T-helper 17 cell (primary cell): ENCODE measurements at places on chromosomes 5 and 9.

DNA sequence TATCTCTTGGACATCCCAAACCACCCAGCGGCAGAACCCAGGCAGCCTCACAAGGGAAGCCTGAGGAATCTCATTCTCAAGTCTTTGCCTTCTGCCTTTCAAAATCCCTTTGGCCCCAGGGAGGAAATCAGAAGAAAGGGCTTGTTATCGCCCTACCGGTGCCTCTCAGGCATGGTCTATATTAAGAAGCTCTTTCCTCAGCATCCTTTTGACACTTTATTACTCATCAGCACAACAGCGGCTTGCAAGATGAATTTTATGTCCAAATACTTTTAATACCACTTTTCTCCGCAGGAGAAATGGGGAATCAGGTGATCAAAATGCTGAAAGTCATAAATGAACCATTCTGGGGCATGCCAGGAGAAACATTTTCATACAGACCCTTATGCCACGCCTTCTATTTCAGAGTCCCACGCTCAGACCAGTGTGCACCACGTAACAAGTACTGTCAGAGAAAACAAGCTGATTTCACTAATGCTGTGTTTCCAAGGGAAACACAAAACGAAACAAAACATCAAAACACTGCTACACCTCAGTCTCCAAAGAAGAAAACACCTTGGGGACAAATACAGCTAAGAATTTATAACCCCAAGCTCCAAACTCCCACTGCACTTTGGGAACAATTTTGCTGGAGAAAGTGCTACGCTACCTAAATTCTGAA lies 30.0 kb downstream of the RAPGEF1 start:
- no peaks in the 10 kb centered on the region for H3K27me3 ChIP-seq
- H3K4me3 ChIP-seq, result peak overlapping the region; percentile 84
- peaks cover 58% of the 10 kb centered on the region for H3K4me1 ChIP-seq
- no peaks in the 10 kb centered on the region for H3K36me3 ChIP-seq
- DNase-seq, result peak; percentile 36
- H3K27ac ChIP-seq, result peak overlapping the region; percentile 99

GRCh38 chr5:115455301-115455707 lies 89.3 kb downstream of the FEM1C start:
- no peak for DNase-seq
- H3K36me3 ChIP-seq, result no peaks in the 10 kb centered on the region

- H3K36me3 ChIP-seq, result no peaks in the 10 kb centered on the region
- H3K4me3 ChIP-seq, result no peak overlapping the region
These were observed 76.1 kb downstream of the FNIP1 start for GRCh38 chr5:131720714-131721113.

DNA sequence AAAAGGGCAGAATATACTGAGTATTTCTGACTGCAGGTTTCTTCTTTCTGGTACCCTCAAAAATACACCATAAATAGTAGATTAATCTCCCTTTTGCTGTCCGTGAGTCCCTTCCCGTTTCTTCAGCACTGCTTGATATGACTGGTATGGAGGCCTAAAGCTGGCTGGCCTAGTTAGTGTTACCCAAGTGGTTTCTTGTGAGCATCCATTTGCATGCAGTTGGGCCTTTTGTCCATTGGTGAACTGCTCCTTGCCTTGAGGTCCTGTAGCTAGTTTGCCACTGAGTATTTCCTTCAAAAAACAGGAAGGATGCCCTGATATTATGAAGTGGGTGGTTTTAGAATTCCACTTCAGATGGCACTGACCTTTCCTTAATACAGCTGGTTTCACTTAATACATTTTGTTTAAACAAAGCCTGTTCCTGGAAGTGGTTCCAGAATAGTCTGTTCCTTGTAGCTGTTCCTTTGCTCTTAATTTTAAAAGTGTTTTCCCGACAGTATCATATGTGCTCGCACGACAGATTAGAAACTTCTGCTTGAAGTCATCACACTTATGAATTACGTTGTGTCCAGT lies 40.0 kb upstream of the ABL1 start:
- no peak for DNase-seq
- H3K36me3 ChIP-seq, result peaks cover 2% of the 10 kb centered on the region
- peaks cover 9% of the 10 kb centered on the region for H3K4me1 ChIP-seq
- H3K27ac ChIP-seq, result no peak overlapping the region

DNA sequence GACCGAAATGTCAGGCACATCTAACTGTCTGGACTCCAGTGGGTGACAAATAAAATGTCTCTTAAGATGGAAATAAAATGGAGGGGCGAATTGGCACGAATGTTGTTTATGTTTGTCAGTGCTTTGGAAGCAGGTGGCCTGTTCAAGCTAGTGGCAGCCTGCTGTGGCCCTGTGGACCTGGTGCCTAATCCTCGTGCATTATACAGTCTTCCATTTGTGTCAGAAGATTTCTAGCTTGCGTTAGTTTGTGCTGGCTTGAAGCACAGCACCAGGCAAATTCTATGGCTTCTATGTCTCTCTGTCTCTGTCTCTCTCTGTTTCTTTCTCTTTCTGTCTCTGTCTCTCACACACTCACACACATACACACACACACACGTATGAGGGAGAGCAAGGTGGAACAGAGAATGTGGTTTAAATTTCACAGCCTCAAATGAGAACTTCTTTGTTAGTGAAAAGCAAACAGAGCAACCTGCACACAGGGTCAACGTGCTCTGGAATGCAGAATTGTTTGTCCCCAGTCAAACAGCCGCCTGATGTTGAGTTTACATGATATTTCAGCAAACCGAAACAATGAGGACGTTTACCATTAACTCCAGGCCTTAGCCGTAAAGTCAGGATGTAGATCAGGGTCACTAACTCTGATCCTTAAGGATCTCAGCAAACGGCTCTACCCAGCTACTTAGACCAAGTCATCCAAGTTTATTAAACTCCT lies 39.0 kb upstream of the CD180 start:
- H3K4me1 ChIP-seq, result no peaks in the 10 kb centered on the region
- no peak overlapping the region for H3K27ac ChIP-seq
- H3K4me3 ChIP-seq, result no peak overlapping the region
- H3K27me3 ChIP-seq, result peaks cover 22% of the 10 kb centered on the region

GRCh38 chr5:170087168-170087817 lies 18.4 kb upstream of the FOXI1 start:
- no peaks in the 10 kb centered on the region for H3K27me3 ChIP-seq
- H3K4me1 ChIP-seq, result no peaks in the 10 kb centered on the region
- peak overlapping the region; percentile 16 for H3K27ac ChIP-seq
- H3K4me3 ChIP-seq, result no peak overlapping the region
- no peak for DNase-seq

DNA sequence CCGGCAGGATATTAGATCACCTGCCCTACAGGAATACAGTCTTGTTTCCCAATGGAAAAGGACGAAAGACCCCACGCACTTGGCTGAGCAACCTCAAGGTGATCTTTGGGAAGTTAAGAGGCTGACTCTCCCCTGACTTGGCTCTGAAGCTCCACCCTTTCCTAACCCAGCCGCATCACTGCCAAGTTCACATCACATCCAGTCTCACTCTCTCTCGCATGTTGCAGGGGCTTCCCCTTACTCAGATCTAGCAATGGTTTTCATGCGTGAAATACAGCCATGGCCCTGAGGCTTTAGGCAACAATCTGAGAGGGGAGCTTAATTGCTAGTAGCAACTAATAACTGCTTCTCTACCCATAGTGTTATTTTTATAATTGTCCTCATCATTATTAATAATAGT lies 211.6 kb downstream of the DOCK8 start:
- no peak overlapping the region for H3K4me3 ChIP-seq
- H3K27me3 ChIP-seq, result no peaks in the 10 kb centered on the region
- H3K36me3 ChIP-seq, result peaks cover 6% of the 10 kb centered on the region
- DNase-seq, result no peak
